ENCODE measurements at places on chromosomes 2 and 18.

DNA sequence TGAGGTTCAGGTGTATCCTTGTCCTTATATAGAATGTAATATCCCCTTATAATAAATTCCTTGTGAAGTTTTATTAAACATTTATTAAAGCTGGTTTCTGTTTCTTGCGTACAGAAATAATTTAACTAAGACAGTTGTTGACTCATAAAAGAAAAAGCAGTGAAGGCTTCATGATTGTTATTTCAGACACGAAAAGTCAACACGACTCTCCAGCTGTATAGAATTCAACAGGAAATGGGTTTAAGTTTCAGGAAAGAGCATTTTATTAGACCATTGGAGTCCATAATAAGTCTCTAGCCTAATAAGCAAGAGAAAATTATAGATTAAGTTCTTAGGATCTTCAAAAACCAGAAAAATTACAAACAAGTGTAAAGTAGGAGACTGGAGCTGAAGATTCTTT lies 62.2 kb downstream of the KCNE4 start:
- no peak for DNase-seq

- no peak for DNase-seq
These were observed 97.5 kb upstream of the KCNJ3 start for GRCh38 chr2:154600927-154601494.

- no peak for DNase-seq
These were observed 114.4 kb downstream of the ZFP36L2 start for GRCh38 chr2:43111788-43112554.

DNA sequence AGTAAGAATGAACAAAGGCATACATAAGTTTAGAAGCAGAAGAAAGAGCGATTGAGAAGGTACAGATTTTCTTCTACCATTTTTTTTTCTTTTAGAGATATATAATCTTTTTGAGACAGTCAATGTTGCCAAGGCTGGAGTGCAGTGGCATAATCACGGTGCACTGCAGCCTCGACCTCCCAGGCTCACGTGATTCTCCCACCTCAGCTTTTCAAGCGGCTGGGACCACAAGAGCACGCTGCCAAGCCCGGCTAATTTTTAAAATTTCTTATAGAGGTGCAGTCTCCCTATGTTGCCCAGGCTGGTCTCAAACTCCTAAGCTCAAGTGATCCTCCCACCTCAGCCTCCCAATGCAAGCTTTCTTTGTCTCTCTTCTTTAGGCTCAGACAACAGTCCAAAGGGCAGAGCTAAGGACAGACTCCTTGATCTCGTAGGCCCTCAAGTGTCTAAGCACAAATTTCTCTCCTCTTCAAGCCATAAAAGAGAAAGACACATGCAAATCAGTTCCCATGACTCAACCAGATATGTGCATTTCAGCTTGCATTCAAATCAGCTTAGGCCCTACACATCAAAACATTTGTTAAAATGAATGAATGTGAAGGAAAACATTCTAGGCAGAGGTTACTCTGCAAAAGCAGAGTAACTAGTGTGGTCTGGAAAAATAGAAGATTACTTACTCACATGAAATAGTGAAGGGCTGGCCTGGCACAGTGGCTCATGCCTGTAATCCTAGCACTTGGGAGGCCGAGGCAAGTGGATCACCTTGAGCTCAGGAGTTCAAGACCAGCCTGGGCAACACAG lies 18.0 kb downstream of the ITSN2 start:
- DNase-seq = no peak

DNA sequence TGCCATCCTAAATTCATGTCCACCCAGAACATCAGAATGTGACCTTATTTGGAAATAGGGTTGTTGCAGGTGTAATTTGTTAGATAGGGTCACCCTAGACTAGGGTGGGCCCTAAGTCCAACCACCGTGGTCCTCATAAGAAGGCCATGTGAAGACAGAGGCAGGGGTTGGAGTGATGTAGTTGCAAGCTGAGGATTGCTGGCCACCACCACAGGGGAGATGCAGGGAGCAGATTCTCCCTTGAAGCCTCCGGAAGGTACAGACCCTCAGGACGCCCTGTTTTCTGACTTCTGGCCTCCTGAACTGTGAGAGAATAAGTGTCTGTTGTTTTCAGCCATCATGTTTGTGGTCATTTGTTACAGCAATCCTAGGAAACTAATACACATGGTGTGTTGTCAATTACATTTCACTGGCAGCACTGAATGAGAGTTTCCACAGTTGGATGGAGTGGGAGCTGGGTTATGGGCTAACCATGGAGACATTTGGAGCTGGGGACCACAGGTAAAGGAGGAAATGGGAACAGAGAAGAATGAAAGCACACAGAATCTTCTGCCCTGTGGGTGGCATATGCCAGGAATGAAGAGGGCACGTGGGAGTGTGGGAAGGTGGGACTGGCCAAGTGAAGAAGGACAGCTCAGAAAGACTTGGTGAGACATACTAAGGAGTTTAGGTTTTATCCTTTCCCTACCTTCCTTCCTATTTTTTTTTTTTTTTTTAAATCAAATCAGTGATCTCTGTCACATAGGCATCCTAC lies 266.0 kb downstream of the MYCN start:
- DNase-seq = no peak

- peak; percentile 64 for DNase-seq
These were observed 138.8 kb downstream of the MCFD2 start for GRCh38 chr2:46776687-46777327.

DNA sequence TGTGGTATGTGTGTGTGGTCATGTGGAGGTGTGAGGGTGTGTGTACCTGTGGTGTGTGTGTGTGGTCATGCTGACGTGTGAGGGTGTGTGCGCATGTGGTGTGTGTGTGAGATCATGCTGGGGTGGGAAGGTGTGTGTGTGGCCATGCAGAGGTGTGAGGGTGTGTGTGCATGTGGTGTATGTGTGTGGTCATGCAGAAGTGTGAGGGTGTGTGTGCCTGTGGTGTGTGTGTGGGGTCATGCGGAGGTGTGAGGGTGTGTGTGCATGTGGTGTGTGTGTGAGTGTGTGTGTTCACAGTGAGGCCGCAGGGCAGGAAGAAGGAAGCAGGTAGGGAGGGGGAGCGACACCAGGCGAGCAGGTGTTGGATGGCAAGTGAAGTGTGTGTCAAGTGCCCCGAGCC lies 259.0 kb downstream of the LOXHD1 start:
- DNase-seq = no peak

DNA sequence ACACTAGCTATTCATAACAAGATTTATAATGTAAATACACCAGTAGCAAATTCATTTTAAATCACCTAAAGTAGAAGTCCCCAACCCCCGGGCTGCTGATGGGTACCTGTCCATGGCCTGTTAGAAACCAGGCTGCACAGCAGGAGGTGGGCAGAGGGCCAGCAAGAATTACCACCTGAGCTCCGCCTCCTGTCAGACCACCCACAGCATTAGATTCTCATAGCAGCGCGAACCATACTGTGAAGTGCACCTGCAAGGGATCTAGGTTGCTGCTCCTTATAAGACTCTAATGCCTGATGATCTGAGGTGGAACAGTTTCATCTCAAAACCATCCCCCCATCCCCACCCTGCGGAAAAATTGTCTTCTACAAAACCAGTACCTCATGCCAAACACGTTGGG lies 71.3 kb downstream of the KANSL1L start:
- no peak for DNase-seq

DNA sequence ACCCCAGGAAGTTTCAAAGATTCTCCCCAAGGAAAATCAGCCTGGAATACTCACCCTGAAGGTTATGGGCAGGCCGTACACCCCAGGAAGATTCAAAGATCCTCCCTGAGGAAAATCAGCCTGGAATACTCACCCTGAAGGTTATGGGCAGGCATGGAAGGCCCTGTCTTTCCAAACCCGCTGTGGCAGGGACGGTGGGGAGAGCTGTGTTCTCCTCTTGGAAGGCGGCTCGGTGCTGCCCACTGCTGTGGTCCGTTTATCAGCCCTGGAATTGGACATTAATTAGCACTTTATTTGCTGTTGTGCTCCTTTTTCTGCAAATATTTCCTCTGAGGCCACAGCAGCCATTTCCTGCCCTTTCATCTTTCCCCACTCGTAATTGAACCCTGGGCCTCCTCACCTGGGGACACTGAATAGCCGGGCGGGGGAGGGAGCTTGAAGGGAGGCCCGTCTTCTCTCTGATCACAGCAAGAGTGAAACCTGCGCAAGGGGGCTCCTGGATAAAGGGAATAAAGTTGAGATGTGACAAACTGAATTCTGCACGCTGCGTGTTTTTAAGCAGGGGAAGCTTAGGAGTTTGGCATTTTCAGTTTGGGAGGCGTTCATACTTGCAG lies 308.7 kb upstream of the SALL3 start:
- DNase-seq = no peak

- no peak for DNase-seq
These were observed 37.0 kb downstream of the KLHL14 start for GRCh38 chr18:32735781-32736180.

DNA sequence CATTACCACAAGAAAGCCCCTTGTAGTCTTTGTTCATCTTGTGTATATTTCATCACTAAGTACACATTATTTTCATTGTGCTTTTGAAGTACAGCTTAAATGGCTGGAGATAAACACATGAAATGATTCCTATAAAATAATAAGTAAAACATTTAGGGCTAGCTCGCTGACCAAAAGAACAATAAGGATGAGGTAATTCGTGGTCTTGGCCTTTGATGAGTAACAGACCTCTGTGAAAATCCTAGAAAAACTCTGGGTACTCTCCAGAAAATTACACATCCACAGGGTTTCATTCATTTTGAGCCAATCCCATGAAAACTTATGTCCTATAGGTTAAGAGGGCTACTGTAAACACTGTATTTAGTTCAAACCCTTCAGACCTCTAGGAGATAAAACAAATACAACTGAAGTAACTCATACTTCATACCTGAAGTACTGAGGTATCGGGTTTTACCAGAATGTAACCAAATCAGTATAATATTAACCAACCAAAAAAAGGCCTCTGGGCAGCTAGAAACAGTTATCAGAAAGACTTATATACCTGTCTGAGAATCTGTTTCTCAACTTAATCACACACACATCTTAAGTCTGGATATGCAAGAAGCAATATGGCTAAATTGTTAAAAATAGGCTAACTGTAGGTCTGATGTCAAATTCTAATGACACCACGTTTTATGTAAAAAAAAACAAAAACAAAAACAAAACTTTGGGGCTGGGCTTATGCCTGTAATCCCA lies 31.0 kb downstream of the CFAP36 start:
- DNase-seq = no peak

DNA sequence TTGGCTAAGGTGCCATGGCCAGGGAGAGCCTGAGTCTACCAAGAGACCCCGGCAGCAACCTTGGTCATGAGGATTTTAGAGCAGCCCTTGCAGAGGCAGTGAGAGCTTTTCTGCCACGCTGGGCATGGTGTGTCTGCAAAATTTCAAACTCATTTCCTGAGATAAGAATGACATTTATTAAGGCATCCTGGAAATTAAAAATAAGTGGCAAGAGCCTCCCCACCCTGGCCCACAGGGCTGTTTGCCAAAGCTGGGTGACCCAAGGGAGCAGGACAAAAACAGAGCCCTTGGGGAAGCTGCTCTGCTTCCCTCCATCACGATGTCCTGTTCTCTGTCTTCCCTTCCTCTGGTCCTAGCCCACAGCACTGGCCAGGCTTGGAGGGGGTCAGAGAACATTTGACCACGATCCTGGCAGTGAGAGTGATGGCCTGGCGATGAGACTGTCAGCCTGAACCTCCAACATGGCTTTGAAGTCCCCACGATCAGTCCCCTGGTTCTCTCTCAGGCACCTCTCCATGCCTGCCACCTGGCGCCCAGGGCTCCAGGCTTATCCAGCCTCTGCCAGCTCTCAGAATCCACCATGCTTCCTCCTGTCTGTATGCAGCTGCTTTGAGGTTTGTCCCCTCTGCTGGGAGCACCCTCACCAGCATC lies 68.9 kb upstream of the RMDN2 start:
- no peak for DNase-seq

DNA sequence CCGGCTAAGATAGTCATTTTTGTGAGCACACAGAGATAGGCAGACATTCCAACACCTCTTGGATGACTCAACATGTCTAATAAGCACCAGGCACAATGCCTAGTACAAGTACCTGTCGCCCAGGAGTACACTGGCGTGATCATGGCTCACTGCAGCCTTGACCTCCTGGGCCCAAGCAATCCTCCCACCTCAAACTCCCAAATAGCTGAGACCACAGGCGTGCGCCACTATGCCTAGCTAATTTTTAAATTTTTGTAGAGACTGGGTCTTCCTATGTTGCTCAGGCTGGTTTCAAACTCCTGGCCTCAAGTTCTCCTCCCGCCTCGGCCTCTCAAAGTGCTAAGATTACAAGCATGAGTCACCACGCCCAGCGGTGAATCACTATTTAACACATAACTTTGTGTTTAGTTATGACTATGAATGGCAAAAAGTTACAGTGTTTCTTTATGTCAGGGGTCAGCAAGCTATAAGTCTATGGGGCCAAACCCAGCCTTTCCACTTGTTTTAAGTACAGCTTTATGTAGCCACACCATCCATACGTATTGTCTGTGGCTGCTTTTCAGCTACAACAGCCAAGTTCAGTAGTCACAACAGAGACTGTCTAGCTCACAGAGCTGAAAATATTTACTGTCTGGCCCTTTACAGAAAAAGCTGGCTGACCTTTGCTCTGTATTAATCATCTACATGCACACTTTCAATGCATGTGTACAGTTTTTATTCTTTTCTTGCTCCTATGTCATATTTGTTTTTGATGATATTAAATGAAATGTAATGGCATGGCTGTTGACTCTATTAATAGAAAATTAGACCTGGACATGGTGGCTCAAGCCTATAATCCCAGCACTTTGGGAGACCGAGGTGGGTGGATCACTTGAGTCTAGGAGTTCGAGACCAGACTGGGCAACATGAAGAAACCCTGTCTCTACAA lies 18.7 kb downstream of the ORC2 start:
- peak; percentile 47 for DNase-seq

DNA sequence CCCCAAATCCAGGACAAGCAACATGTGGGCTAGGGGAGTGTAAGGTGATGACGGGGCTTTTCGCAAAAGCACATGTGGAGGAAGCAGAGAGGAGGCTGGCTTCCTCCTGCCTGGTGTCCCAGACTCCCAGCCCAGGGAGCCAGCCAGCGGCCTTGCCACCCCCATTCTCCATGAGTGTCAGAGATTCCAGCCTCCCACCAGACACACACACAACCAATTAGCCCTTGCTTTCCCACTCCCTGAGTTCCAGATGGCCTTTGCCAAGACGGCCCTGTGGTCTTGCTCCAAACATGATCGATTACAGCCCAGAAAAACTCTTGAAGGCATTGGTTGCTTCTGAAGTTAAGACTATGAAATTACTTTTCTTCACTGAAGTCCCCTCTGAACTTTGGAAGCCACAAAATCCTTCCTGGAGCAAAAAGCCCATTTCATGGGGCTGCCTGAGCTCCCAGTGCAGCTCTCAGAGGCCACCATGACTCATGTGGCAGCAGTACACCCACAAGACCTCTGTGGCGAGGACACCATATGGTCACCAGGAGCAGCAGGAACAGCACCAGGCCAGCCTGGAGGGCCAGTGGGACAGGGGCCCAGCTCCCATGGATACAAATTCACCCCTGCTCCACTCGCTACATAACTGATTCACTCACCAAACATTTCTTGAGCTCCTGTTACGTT lies 69.1 kb upstream of the PID1 start:
- peak; percentile 65 for DNase-seq

DNA sequence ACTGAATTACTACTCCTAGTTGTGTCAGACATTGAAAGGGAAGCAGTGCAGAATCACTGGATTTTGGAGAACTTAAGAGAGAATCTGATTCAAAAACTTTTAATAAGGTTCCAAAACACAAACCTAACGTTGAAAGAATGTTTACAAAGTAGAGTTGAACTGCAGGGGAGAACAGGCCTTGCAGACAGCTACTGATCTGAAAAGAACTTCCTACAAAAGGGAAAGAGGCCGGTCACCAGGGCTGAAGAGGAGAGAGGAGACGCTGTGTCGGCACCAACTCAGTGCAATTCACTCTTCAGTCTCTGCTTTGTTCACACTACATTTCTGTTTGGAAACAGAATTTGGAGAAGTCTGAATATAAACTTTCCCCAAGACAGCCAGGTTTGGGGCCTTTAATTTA lies 124.0 kb downstream of the GAREM1 start:
- DNase-seq = no peak

All from inflammatory macrophage (primary cell).